ENCODE measurements at places on chromosomes 2 and 18. TPM values are rescaled to one million over a fixed set of nuclear protein-coding genes. Genes with fewer than 3 reads are reported as not detected.

GRCh38 chr18:72160510-72161445 is 383.4 kb downstream of the CBLN2 start:
- DNase-seq = no peak

The BABAM2 gene
- total RNA-seq = 40.6 TPM

- DNase-seq = no peak
Observed at GRCh38 chr2:145064511-145064910, 544.6 kb upstream of the ZEB2 start.

DNA sequence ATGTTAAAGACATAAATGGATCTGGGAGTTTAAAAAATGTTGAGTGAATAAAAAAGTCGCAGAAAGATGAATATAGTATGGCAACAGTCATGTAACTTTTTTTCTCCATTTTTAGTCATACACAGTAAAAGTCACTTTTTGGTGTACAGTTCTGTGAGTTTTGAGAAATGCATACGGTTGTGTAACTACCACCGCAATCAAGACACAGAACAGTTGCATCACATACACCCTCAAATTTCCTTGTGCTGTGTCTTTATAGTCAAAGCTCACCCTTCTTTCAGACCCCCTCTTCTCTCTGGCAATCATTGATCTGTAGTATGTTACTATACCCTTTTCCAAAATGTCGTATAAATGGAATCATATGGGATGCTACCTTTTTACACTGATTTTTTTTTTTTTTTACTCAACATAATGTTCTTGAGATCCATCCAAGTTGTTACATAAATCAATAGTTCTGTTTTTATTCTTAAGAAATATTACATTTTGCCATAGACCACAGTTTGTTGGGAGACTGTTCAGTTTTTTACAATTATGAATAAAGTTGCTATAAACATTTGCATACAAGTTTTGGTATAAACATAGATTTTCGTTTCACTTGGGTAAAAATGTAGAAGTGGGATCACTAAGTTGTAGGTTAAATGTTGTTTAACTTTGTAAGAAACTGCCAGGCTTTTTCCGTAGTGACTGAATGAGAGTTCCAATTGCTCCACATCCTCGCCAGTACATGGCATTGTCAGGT is 35.4 kb upstream of the AGFG1 start:
- DNase-seq = no peak

DNA sequence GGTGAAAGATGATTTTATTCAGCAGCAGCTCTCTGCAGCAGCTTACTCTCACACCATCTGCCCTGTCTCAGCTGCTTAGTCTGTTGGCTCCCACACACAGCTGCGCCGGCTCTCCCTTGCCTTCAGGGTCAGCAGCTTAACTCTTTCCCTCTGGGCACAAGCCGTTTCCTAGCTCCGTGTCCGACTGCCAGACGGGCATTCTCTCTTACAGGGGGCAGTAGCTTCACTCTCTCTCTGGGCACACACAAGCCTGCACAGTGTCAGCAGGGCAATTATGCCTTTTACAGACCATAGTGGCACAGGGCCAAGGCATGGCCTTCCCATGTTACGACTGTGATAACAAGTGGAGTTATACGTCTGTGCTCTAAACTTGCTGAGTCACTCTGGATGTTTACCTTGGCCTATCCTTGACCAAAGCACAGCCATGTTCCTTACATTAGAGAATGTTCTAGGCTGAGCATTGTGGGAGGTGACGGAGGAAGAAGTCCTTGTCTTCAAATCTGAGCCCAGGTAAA is 31.7 kb downstream of the PCARE start:
- DNase-seq = peak; percentile 59

DNA sequence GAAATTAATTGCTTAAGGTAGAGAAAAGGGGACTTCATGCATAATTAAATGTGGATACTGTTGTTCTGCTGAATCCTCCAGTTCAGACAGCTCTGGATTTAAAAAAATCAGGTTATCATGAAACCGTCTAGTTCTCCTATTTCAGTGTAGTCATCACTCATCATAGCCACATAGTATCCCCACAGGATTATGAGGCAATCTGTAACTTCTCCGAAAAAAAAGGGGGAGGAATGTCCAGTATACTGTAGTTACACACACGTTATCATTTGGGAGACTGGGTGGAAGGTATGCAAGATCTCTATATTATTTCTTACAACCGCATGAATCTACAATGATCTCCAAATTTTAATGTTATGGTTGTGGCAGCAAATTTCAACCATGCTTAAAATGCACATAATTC is 114.0 kb downstream of the HIBCH start:
- DNase-seq = no peak

The STK11IP gene
- total RNA-seq = 19.8 TPM

DNA sequence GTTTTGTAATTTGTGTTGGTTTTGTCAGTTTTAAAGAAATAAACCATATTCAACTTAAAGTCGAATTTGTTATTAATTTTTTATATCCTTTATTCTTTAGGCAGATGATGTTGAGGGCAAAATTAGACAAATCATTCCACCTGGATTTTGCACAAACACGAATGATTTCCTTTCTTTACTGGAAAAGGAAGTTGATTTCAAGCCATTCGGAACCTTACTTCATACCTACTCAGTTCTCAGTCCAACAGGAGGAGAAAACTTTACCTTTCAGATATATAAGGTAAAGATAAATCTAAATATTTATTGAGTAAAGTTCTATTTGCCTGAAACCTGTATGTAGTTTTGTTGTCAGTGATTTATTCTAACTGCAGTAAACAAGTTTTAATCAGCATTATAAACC is 34.5 kb upstream of the METAP1D start:
- no peak for DNase-seq

The TRIM43 gene
- not detected for total RNA-seq

DNA sequence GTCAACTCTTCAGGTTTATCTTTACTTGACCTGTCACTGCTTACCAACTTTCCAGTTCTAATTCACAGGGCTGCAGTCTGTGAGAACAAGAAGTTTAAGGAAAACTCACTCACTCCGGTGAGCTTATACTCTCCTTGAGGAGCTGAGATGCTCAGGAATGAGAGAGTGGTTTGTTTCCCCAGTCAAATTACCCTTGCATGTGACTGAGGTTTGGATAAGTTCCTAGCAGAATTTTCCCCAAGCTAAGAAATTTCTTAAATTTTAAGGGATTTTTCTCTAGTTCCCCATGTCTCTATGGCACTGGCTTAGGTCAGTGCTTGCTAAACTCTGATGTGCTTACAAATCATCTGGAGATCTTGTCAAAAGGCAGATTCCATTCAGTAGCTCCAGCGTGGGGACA is 12.8 kb upstream of the CCDC85A start:
- no peak for DNase-seq

DNA sequence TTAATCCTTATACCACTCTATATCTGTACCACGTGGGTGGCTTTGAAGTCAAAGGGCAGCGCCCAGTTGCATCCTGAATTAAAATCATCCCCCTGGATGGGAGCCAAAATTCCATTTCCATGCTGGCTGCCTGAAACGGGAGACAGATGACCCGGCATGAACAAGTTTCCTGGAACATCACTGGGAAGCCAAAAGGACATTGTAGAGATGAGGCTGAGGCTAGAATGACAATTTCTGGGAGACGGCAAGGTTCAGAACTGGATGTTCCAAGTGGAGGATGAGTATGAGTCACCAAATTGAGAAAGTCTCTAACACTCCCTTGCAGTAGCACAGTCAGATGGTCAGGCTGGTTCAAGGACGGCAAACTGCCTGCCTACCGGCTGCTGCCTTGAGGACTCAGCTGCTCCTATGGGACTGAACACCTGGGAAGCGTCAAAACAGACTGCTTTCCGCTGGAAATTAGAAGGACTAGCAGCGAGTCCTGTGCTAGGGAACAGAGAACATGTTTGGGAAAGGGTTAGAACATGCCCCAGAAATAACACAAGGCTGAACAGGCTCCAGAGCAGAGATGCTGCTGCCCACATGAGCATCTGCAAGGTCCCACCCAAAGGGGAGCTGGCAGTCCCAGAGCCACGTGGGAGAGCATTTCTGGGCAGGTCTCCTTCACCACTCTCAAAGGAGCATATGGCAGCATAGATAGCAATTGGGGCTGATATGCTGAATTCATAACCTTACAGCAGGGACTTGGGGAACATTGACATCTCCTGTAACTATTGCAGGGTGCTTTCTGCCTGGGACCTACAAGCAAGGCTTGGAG is 32.0 kb downstream of the YPEL5 start:
- no peak for DNase-seq
